Stimulated activated CD8-positive, alpha-beta memory T cell treated with anti-CD3 and anti-CD28 coated beads, Interleukin-2, amount 100 ng/mL, for 48 hours (primary cell): ENCODE measurements at places on chromosomes 3 and 15.

DNA sequence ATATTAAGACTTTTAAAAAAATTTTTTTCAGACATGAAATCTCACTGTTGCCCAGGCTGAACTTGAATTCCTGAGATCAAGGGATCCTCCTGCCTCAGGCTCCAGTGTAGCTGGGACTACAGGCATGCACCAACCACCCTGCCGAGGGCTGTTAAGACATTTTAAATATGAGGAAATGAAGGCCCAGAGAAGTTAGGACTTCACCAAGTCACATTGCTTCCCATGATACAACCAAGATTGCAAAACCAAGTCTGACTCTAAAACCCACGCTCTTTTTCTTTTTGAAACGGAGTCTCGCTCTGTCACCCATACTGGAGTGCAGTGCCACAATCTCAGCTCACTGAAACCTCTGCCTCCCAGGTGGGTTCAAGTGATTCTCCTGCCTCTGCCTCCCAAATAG lies 28.0 kb downstream of the PTPN9 start:
- DNase-seq: no peak

DNA sequence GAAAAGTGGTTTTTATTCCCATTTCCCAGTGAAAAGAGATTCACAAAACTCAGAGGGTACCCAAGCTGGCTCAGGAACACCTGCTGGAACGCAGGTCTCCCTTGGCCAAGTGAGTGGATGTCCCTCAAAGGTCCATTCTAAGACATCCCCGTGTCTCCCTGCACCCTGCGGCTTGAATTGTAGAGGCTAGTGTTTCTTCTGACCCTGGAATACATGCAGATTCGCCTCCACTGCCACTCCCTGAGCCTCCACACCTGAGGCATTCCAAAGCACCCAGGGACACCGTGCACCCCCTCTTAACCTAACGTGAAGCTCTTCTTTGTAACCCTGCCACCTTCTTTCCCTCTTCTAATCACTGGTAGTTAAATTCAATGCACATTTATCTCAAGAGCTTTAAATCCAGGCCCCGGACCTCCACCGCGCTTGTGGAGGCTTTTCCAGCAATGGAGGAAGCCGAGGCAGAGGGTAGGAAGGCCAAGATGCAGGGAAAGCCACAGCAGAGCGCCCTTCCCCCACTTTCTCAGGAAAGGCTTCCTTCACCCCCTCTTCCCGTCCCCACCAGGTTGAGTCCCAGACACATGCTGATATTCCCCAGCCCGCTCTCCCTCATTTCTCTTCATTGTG lies 590 bp upstream of the ITGA11 start:
- DNase-seq: no peak

DNA sequence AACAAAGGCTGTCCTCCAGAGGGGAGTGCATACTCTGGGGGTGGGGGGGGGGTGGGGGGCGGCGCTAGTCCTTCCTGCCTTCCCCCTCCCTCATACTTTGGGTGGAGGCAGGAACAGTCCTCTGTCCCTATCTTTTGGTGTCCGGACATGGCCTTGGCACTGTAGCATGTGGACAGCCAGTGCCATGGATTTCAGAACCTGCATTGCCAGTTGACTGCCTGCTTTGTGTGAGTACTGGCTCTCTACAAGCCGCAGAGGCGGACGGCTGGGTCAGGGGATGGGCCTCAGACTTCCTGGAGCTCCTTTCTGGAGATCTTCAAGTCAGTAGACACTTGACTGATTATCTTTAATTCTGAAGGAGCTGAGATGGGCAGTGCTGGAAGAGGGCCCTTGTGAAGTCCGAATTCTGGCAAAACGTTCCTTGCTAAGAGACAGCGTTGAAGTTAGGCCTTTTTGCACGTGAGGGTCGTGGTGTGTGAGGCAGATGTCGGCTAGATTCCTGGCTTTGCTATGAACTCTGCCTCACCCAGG lies 2.5 kb downstream of the CLDN11 start:
- no peak for DNase-seq

- no peak for DNase-seq
These were observed 127.4 kb downstream of the EDEM1 start for GRCh38 chr3:5314897-5315296.

DNA sequence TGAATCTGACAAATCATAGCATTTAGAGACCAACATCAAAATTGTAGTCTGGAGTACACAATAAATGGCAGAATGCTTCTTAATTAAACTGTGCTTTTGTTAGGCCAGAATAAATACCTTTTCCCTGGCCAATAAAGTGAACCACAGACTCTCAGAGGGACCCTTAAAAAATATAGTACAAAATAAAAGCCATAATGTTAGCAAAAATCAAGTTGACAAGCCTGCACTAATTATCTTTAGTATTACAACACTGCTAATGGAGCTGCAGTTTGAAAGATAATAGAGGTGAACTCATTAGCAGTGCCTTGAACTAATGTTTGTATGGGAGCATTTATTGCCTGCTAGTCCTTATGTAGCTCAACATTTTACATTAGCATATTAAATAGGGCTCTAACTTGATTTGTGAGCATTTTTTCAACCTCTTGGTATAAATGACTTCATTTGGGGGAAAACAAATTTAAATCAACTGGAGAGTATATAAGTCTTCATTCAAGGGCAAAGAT lies 801.3 kb downstream of the EPHA3 start:
- DNase-seq: no peak

DNA sequence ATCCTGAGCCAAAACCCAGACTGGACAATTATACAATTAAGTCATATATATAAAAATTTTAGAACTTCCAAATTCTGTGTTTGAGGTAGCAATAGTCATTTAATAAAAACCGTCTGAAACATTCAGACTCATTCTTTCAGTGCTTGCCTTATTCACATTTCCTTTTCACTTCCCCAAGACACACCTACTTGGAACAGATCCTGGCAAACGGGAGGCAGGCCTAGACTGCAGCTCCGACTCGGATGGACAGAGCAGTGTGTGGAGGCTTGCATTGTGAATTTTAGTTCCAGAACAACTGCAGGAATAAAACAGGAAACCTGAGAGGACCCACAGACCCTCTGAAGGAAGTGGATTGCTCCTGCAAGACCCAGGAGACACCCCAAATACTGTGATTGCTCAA lies 341.4 kb downstream of the CNTN3 start:
- no peak for DNase-seq

- DNase-seq: no peak
These were observed 12.7 kb downstream of the IGDCC4 start for GRCh38 chr15:65410036-65410435.
